ENCODE measurements at places on chromosomes 4 and X.

GRCh38 chrX:45803383-45803921 lies 602.8 kb upstream of the DIPK2B start:
- no peak for DNase-seq

DNA sequence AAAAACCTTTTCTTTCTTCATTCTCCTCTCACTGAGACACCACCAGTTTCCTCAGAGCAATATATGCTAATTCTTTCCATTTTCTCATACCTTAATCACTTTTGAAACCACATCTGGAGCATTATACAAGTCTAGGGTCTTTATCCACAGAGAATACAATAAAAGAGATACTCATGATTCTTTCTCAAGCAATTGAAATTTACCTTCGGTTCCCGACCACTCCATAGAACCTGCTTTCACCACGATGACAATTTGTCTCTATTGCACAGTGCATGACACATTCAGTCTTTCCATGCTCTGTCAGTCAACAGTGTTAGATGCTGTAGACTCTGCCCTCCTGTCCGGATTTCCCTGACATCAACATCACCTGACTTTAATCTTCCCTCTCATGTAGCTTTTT lies 409.3 kb upstream of the NWD2 start:
- no peak for DNase-seq

DNA sequence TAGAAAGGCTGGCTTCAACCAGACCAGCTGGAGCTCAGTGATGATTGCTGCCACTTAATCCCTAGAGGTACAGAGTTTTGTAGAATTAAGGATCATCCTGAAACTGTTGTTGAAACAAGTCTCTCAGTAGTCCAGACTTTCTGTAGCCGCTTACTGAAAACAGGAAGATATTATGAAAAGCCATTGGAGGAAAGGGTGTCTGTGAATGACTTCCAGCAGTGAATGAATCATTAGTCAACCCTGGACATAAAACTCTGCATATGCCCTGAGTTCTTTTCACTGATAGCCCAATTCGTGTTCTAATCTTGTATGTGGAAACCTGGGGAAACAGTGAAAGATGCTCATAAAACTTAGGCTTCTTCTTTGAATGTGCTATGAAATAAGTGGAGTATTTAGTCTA lies 14.8 kb downstream of the HOPX start:
- DNase-seq = no peak

GRCh38 chr4:109861271-109861670 lies 13.4 kb downstream of the LRIT3 start:
- DNase-seq = no peak

DNA sequence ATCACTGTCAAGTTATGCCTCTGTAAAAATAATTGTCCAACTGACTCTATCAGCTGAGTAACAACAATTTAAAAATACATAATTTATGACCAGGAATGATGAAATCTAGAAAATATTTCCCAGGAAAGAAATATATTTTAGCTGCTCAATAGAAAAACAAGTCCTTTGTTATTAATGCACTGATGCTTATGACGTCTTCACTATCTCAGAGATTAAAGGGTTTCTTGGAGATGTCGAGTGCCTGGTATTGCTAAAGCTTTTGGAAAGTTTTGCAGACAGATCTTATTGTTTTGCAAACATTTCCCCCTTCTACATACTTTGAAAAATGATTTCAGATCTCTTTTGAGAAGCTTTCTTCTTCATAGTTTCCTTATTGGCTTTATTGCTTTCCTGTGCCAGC lies 154.6 kb upstream of the RPS6KA3 start:
- no peak for DNase-seq

GRCh38 chrX:115521741-115522140 lies 39.2 kb upstream of the PLS3 start:
- DNase-seq = no peak

- DNase-seq = no peak
Observed at GRCh38 chr4:40550948-40551462, 78.7 kb downstream of the RBM47 start.

DNA sequence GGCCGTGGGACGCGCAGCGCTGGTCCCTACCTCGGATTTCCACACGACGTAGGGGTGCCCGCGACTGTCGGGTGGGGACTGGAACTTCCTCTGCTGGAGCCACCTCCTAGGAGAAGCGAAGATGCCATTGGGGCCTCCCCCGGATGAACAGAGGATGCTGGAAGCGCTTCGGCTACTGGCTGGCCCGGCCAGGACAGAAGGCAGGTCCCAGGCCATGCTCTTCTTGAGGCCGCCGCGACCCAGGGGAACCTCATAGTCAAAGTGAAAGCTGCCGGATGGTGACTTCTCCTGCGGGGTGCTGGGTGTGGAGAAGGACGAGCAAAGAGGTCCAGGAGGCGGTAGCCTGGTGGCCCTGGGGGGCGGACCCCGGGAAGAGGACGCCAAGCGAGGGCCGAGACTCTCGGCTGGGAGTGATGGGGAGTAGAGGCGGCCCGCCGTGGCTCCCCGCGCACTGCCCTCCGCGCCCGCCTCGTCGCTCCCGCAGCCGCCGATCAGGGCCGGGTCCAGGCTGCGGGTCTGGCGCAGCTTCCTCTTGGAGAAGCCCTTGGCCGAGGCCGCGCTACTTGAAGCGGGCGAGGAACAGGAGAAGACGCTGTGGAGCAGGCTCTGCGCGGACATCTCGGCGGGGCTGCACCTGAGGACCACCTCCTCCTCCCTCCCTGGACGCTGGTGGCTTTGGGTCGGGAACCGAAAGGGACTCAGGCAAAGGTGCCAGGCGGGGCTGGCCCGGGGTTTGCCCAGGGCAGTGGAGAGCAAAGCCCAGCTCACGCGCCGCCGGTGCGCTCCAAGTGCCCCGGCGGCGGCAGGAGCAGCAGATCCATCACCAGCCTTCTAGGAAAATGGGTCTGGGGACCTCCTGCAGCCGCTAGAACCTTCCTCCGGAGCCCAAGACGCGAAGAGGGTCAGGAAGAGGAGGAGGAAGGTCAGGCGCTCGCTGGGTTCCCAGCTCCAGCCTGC lies 1.2 kb downstream of the ARHGAP6 start:
- no peak for DNase-seq

DNA sequence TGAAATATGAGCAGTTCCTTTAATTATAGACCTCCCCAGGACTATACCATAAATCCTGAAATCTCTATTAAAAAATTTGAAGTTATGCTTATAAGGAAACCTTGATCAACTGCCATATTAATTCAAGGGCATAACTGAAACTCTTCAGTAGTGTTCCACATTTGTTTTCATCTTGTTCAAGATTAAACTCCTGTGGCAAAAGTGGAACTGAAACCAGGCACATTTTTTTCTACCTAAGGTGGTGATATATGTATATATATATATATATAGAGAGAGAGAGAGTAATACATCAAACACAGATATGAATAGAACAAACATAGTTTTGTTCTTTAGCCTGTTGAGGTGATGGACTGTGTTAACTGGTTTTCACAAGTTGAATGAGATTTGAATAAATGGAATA lies 287.9 kb downstream of the DACH2 start:
- no peak for DNase-seq

- no peak for DNase-seq
Observed at GRCh38 chr4:37909332-37910090, 18.6 kb downstream of the TBC1D1 start.

DNA sequence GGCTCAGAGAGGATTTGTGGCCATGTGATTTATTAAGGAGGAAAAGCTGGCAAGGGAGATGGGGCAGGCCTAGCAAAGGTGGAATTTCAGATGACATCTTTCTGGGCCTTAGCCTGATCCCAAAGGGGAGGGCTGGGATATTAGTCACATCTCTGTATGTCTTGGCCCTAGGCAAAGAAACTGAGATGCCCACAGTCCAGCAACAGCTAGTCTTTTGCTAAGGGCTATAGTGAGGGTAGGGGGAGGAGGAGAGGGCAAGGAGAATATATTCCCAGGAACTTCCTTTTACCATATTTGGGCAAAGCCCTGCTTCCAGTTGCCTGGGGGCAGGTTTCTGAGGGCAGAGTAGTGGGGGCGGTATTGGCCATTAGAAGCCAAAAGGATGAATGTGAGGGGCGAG lies 209.8 kb upstream of the NR3C2 start:
- DNase-seq = no peak

DNA sequence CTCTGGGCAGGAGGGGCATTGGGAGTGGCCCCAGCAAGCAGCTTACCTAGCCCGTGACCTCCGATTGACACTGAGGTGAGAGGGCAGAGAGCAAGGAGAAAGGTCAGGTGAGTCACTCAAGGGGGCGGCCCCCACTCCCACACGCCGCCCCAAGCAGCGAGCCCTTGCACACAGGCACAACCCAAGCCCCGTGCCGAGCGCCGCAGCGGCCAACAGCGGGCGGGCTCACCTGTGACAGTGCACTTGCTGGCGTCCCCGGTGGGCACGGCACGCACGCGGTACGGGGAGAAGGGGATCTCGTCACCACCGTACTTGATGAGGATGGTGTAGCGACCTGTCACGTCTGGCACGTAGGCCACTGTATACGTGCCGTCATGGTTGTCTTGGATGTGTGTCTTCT lies 17.2 kb downstream of the FLNA start:
- DNase-seq = no peak

- DNase-seq = no peak
Observed at GRCh38 chrX:96407072-96407471, 277.6 kb upstream of the DIAPH2 start.

DNA sequence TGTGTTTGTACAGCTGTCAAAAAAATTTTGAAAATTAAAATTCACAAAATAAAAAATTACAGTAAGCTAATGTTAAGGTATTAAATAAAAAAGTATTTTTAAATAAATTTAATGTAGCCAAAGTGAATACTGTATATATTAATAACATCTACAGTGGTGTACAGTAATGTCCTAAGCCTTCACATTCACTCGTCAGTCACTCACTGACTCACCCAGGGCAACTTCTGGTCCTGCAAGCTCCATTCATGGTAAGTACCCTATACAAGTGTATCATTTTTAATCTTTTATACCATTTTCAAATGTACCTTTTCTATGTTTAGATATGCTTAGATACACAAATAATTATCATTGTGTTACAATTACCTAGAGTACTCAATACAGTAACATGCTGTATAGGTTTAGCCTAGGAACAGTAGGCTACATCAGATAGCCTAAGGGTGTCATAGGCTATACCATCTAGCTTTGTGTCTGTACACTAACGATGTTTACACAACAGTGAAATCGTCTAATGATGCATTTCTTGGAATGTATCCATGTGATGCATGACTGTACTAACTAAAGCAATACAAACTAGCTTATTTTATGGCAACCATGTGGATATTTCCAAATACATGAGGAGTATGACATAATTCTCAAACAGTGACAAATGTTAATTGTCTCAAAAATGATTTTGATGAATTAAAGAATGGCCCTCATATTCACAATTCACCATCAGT lies 13.7 kb downstream of the DDX60 start:
- no peak for DNase-seq

DNA sequence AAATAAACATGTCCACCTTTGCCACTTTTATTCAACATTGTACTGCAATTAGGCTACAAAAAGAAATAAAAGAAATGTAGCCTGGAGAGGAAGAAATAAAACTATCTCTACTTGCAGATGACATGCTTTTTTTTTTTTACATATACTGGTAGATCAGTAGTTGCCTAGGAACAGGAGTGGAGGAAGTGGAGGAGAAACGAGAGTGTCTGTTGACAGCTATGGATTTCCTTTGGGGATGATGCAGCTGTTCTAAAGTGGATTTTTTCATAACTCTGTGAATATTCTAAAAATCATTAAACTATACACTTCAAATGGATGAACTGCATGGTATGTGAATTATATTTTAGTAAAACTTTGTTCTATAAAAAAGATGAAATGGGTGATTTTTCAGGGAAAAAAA lies 116.4 kb downstream of the ANAPC4 start:
- no peak for DNase-seq

- no peak for DNase-seq
Observed at GRCh38 chrX:7546551-7547080, 296.4 kb upstream of the VCX start.

DNA sequence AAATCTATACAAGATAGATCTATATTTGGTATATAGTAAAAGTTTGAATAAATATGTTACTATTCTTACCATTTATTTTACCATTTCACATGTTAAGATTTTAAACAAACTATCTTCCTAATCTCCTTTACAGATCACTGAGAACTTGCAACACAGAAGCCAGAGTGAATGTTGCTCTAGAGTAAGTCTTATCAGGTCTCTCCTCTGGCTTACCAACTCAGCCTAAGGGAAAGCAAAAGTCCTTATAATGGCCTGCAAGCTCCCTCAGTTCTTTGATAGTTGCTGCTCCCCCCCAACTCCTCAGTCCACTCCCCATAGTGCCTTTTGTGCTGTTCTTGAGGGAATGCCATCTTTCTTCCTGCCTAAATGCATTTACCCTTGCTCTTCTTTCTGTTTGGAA lies 25.7 kb upstream of the SLC7A11 start:
- DNase-seq = no peak

DNA sequence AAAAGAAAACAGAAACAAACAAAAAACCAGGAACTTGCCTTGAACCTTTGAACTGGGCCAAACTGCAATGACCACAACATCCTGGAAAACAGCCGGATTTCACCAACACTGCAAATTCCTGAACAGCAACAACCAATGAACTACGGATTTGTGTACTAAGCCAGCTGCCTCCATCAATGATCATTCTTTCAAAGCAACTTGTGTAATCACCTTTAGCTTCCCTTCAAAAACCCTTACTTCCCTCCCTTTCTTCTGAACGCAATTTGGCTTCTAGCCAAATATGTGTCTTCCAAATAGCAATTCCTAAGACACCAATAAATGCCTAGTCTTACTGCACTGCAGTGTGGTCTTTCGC lies 98.5 kb upstream of the FAM47C start:
- no peak for DNase-seq

DNA sequence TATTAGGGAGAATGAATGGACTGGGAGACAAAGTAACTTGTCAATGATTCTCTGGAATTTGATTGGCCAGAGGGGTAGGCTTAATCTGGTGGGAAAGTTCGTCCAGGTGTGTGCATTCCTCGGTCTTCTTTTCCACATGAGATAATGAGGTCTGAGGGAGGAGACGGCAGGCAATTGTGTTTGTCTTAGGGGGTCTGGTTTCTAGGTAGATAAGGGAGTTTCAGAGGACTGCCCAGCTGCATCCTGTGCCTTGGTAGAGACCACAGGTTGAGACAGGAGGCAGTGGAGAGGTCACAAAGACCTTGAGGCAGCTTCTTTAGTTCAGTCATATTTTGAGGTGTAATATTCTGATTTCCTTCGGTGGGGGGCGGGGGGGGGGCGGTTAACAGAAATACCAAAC lies 4.3 kb downstream of the MGST2 start:
- DNase-seq = no peak

DNA sequence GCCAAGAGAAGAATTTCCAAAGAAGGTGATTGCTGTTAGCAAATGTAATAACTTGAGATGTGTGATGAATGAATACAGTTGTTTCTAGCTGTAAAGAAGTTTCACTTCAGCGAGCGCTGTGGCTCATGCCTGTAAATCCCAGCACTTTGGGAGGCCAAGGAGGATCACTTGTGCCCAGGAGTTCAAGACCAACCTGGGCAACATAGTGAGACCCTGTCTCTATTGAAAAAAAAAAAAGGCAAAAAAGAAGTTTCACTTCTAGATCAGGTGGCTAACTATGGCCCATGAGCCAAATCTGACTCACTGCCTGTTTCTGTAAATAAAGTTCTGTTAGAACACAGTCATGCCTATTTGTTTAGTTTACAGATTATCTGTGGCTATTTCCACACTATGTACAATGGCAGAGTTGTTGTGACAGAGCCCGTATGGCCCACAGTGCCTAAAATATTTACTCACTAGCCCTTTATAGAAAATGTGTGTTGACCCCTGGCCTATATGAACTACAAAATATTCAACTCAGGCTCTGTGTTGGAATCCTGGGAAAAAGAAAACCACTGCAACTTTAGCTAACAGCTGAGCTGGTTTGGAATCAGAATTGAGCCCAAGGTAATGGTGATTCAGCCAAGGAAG lies 54.1 kb upstream of the PRPS1 start:
- DNase-seq = no peak

All from stimulated activated CD4-positive, alpha-beta T cell treated with anti-CD3 and anti-CD28 coated beads, Interleukin-12 subunit alpha, Interleukin-12 subunit beta, amount 100 ng/mL, for 4 hours (primary cell).